ENCODE measurements at places on chromosomes 16 and 17.

DNA sequence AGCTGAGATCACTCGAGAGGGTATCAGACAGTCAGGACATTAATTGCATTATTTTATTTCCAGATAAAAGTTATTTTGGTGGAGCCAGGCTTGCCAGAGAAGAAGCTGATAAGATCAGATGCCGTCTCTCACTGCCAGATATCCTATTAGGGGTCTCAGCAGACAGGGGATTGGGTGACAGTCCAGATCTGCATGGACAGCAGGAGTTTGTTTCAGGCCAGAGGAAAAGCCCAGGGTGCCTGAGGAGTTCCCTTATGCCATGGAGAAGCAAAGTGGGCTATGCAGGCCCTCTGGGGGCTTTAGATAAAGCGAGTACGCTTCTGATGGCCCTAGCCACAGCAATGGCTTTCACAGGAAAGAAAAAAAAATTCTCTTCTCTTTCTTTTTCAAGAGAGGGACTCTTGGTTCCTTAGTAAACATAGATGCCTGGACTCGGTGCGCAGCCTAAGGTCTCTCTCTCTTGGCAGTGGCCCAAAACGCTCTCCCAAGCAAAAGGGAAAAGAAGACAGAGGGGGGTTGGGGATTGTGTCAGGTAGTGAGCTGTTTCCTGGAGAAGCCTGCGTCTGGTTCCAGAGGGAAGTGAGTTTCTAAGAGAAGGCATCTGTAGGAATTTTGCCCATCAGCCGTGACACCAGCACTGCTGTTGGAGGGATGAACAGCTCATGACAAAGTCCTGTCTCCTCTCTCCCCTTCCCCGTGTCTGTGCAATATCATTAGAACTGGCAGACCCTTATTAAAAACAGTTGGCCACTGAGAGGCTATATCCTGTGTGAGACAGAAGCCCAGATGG, 166.3 kb upstream of the FOXF1 start:
- no peak for DNase-seq

DNA sequence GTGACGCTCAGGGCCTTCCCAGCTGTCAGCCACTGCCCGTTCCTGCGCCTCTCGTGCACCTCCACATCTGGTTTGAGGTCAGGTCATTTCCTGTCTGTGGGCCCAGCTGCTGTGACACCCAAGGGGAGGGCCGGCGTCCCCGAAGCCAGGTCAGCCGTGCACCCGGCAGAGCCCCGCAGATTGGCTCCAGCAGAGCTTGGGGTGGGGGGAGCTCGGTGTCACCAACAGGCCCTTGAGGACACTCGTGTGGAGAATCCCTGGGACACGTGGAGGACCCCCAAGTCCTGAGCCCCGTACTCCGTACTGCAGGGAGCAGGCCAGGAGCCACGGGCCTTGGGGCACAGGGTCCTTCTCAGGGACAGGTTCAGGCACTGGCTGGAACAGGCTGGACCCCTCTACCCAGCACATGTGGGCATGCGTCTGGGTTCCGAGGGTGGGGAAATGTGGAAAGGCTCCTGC, 4.8 kb downstream of the SPATA2L start:
- DNase-seq: no peak

- DNase-seq: peak; percentile 69
These were observed 118.2 kb upstream of the SMURF2 start for GRCh38 chr17:64780096-64781013.

DNA sequence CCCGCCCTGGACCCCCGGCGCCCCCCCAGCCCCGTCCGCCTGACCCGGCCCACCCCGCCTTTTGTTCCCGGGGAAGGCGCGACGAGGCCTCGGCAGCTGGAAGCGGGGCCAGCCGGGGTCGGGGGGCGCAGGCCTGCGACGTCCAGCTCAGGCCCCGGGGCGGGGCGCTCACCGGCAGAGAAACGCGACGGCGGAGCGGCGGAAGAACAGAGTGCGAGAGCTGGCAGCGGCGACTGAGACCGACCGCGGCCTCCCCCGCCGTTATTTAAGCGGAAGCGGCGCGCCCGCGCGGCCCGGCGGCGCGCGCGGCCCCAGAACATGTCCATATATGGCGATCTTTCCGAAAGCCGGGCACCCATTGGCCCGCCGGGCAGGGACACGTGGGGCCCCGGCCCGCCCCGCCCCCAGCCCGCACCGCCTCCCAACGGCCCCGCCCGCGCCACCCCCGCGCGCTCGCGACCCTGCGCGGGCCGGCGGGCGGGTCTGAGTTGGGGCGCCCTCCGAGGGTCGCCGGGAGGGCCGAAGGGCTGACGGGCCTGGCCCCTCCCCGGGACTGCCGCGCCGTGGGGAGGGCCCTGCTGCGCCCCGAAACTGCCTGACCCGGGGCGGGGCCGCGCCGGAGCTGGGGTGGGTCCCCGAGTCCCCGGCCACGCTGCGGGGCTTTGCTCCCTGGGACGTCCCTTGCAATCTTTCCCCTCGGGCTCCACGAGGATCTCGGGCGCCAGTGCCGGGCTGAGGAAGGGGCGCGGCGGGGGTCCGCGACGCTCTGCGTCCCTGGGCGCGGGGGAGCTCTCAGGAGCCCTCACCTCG, at the start of gene ACTG1:
Gene ACTG1 (minus strand): TSS at position 238 of the 810 bp plus-strand sequence. CDS start 445 bp downstream, outside the sequence.
- DNase-seq: peak; percentile 93

DNA sequence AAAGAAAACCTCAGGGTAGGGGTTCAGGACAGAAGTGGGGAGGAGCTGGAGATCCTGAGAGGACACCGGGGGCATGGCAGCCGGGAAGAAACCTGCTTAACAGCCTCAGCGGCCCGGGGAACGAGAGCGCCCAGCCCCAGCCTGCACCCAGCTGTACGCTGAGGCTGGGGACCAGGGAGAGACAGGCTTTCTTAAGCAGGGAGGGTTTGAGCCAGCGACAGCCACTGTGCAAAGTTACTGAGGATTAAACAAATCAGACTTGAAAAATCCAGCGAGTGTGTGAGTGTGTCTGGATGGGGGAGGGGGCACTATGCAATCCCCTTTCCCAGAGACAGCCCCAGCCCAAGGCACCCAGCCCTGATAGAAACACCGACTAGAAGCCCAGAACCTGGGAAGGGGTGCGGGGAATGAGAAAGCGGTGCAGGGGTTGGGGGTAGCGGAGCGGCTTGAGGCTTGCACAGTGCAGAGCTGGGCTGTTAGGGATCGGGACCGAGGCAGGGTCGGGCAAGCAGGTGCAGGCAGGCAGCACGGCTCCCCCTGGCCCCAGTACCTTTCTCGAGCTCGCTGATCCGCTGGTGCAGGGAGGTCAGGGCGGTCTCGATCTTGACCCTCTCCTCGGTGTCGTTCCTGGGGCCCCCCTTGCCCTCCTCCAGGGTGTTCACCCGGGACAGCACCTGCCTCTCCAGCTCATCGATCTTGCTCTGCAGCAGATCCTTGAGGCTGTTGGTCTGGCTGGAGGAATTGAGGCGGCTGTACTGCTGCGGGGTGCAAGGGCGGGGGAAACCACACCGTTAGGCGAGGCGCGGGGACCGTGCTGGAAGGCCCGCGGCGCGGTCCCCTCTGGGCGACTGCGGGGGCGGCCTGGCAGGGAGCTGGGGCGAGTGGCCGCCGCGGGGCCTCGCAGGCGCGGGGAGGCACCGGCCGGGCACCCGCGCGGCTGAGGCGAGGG, 1.2 kb downstream of the NPTX1 start:
- DNase-seq: no peak

- no peak for DNase-seq
These were observed 1084.4 kb upstream of the RBFOX1 start for GRCh38 chr16:6248199-6248598.

GRCh38 chr17:79026376-79027273, 2.7 kb downstream of the C1QTNF1 start:
- no peak for DNase-seq

- DNase-seq: no peak
These were observed 157.3 kb downstream of the KIF2B start for GRCh38 chr17:53979991-53980390.

DNA sequence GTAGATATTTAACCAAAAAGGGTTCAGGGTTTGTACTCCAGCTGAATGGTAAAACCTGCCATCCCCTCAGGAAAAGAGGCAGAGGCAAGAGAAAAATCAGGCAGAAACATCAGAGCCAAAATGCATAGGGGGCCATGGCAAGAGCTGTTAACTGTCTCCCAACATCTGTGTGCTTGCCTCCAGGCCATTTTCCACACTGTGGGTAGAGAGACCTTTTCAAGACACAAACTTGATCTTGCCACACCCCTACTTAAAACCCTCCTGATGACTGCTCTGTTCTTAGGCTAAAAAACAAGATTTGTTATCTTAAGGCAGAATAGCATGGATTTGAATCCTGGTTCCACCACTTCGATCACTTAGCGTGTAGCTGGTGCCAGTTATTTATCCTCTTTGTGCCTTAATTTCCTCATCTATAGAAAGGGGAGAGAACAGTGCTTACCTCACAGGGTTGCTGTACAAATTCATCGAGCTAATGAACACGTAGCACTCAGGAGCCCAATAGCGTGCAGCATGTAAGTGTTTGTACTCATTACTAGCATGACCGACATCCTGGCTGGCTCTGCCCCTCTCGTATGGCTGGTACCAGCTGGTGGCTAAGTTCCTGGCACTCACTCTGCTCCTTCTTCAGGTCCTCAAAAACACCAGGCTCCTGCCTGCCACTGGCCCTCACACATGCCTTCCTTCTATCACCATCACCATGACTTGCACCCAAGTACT, 25.8 kb downstream of the STAT3 start:
- DNase-seq: no peak

DNA sequence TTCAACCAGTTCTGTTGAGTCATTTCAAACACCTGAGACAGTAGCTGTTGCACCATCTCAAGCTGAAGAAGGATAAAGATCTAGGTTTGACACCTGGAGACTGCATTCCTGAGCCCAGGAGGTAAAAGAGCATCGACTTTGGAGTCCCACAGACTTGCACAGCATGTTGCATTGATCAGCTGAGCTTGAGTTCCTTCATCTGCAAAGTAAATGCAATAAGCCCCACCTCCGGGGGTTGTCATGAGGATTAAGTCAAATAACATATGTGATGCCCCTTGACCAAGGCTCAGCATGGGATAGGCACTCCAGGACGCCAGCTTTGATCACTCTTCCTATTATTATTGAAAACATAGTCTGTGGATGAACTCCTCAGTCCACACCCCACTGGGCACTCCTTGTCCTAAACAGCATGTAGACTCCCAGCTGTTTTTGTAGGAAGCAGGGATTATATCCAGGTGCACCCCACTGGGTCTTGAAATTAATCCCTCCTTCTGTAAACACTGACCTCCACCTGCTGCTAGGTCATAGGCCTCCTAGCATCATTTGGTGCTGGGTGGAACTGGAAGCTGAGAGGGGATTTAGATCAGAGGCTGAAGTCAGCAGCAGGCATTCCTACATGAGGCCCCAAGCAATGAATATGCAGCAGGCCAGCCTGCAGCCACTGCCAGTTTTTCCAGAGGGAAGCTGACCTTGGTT, 259.0 kb downstream of the HS3ST4 start:
- DNase-seq: no peak

DNA sequence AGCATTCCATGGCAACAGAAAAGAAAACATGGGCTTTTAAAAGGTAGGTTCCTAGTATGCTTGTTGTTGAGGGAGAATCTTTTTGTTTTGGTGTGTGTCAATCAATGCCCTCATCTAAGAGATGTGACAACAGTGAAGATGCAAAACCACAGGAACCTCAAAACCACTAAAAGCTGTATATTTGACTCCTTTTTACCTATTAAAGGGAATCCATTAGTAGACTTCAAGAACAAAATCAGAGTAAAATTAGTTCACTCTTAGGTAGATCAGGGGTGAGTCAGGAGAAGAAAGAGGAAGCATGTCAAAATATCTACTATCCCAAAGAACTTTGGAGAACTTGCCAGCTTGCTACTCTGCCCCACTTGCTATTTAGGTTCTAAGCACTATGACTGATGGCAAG, 89.1 kb downstream of the CDK5R1 start:
- no peak for DNase-seq

DNA sequence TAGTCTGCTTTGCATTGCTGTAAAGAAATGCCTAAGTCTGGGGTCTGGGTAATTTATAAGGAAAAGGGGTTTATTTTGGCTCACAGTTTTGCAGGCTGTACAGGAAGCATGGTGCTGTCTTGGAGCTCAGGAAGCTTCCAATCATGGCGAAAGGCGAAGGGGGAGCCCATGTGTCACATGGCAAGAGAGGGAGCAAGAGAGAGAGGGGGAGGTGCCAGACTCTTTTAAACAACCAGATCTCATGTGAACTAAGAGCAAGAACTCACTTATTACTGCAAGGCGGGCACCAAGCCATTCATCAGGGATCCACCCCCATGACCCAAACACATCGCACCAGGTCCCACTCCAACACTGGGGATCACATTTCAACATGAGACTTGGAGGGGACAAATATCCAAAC, 148.2 kb upstream of the HS3ST2 start:
- DNase-seq: no peak

- DNase-seq: no peak
These were observed 368.2 kb downstream of the SNX29 start for GRCh38 chr16:12344577-12345343.

DNA sequence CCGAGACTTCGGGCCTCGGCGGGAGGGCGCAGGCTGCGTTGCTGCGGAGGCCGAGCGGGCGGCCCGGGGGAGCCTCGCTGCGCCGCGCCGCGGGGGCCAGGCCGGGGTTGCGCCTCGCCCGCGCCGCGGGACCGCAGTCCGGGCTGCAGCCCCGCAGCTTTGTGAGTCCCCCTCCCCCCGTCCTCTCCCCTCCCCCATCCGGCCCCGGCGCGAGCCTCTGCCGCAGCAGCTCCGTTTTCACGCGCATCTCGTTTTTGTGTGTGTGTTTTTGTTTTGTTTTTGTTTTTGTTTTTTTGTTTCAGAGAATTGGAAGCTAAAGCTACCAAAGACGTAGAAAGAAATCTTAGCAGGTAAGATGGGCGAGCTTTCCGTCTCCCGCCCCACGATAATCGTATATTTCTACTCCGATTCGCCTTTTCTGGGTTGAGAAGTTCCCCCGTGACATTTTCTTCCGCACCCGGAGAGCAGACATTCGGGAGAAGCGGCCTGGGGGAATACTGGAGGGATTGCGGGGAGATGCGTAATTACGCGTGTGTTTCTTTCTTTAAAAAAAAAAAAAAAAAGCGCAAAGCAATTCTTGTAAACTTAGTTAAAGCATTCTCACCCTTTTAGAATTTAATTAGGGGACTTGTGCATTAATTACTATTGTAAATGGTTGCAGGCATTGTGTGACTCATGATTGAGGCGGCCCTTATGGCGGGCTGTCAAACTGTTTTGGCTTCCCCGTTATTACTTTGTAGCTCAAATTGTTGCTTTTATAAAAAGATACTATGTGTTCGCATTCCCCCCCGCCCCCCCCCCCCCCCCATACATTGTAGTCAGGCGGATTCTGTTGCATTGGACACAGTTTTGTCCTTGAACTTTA, 732 bp downstream of the TNRC6A start:
- peak; percentile 22 for DNase-seq

GRCh38 chr17:35051183-35051578, 12.3 kb downstream of the RFFL start:
- peak; percentile 11 for DNase-seq
